ENCODE measurements at places on chromosomes 3 and 15. TPM values are rescaled to one million over a fixed set of nuclear protein-coding genes. Genes with fewer than 3 reads are reported as not detected.

DNA sequence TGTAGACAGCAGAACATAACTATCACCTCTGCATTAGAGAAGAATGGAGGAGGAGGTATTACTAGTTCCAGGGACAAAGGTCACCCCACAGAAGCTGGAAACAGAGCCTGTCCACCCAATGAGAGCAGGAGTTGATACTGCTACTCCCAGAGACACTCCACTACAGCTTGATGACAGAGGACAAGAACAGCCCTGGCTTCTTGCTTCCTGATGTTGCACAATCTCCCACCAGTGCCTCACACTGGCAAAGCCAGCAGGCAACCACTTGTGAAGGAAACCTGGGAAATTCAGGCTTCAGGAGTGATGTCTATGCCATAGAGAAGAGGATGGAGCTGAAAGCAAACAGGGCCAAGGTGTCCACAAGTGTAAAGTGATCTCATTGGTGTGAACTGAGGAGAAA is 78.0 kb upstream of the POU1F1 start:
- DNase-seq: peak; percentile 12

GRCh38 chr3:177981576-177981975 is 554.7 kb upstream of the KCNMB2 start:
- no peak for DNase-seq

- no peak for DNase-seq
Observed at GRCh38 chr15:56916825-56917477, 1.5 kb upstream of the TCF12 start.

DNA sequence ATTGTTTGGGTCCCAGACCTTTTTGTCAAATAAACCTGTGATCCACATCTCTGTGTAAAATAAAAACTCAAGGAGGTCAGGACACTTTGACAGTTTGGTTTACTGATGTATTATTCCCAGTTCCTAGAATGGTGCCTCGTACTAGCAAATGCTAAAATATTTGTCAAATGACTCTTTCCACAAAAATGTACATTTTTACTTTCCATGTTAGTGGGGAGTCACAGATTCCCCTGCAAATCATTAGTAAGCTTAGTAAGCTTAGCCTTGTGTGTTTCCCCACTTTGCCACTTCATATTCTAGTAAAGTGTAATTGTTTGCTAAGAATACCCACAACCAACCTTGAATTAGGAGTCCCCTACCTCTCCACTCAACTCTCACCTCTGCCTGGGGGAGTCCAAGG is 2.4 kb upstream of the MAGI1 start:
- DNase-seq: no peak

DNA sequence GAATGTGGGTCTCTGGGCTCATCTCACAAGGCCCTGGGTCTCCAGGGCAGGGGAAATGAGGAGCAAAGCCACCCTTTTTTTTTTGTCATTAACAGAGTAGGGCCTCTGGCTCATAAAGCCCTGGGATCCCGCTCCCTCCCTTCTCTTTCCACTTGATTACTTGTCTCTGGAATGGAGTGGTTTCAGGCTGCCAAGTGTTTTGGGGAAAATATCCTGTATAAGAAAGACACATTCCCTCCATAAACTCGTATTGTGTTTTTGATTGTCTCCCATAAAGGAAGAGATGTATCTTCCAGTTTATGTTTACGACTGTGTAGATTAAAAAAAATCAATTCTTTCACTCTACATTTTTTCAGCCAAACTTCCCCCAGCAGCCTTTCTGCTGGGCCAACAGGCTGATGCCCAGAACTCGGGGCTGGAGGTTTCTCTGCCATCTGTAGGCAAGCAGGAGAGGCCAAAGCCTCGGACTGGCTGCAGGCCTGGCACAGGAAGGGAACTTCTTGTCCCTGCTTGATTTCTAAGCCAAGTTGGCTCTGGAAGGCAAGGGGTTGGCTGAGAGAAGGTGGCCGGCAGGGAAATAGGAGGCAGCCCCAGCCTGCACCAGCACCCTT is 49.4 kb upstream of the INSYN1 start:
- no peak for DNase-seq

- DNase-seq: peak; percentile 86
Observed at GRCh38 chr3:127035677-127036076, 52.8 kb downstream of the PLXNA1 start.

DNA sequence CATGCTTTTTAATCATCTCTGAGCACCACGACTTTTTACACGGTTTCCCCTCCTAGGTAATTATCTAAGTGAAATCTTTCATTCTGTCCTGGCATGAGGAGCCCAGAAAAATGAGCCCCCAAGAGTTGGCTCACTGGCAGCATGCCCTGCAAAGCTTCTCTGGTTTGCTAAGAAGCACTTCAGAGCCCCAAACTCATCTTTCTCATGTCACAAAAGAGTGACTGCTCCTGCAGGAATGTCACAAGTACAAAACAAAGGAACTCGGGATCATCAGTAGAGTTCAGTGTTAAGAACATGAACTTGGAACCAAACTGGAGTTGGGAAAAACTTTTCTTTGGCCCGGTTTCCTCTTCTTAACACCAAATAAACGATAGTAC is 123.9 kb downstream of the FOXB1 start:
- DNase-seq: no peak

DNA sequence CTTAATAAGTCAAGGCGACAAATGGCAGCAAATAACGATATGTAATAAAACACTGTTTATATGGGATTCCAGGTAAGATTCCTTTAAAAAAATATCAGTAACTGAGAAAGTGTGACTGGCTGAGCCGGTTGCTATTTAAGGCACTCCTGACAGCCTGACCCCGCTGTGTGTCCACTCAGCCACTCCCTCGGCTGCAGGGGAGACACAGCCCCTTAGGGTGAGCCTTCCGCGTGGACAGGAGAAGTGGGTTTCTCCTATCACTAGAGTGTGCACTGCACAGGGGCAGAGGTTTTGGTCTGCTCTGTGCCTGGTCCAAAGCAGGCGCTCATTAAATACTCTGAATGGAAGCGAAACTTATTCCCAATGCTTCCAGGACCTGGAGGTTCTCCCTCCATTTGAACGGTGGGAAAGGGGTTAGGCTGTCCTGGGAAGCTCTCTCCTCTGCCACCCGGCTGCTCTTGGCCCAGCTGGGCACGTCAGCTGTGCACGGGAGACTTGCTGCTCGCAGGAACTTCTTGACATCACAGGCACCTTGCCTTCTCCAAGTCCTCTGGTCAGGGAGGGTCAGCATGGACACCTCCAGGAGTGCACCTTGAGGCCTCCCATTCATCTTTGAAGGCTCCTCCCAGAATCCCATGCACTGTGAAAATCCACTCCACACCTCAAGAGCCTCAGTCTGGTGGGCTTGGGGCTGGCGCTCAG is 43.3 kb upstream of the SLCO2A1 start:
- DNase-seq: no peak

DNA sequence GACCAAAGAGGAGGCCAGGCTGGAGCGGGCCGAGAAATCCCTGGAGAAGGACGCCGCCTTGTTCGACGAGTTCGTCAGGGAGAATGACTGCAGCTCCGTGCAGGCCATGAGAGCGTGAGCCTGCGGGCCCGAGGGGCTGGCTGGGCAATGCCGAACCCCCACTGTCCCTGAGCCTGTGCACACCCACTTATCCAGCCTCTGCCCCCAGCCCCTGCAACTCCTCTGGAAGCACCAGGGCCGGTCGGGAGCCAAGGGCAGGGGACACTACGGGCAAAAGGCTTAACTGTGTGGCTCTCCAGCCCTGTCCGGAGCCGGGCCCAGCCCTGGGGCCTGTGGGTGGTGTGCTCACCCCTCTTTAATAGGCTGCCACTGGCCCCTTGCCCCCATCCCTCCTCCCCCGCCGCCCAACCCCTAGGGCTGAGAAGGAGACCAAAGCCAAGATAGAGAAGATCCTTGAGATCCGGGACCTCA is 24.0 kb downstream of the CFAP100 start:
- DNase-seq: no peak

- peak; percentile 73 for DNase-seq
Observed at GRCh38 chr15:91867581-91868026, 14.1 kb downstream of the SLCO3A1 start.

- DNase-seq: no peak
Observed at GRCh38 chr3:79657076-79657475, 110.7 kb downstream of the ROBO1 start.

GRCh38 chr3:112338021-112338726 is 5.2 kb downstream of the CD200 start:
- DNase-seq: no peak

GRCh38 chr15:55168350-55168974 is 28.3 kb downstream of the RSL24D1 start:
- DNase-seq: peak; percentile 53

DNA sequence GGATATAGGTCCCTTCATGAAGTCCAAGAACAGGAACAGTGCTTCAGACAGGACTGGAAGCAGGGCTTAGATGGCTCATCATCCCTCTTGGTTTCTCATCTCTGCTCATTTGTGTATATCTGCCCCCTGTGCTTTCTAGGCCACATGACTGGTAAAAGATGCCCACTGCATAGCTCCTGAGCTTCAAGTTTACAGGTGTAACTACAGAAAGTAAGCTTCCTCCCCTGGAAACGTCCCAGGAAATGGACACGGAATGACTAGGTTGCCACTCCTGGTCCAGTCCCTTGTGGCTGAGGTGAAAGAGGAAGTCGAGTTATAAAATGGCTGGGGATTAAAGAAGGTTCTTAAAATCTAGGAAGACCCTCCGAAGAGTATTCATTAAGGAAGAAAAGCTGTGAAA is 32.5 kb downstream of the MYO5A start:
- DNase-seq: no peak

DNA sequence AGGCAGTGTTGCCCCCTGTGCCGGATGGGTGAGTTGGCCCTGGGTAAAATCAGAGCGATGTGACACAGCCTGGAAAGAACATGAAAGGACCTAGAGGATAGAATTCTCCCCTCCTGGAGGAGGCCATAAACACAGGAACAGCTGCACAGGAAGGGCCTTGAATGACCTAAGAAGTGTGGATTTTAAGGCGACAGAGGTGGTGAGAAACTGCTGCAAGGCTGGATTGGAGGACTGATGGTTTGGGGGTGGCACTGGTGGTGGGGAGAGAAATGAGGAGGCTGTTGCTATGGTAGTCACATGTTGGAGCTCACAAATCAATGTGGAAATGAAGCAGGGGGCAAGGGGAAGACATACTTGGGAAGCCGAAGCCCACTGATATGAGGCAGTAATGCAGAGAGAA is 13.8 kb downstream of the XIRP1 start:
- no peak for DNase-seq

DNA sequence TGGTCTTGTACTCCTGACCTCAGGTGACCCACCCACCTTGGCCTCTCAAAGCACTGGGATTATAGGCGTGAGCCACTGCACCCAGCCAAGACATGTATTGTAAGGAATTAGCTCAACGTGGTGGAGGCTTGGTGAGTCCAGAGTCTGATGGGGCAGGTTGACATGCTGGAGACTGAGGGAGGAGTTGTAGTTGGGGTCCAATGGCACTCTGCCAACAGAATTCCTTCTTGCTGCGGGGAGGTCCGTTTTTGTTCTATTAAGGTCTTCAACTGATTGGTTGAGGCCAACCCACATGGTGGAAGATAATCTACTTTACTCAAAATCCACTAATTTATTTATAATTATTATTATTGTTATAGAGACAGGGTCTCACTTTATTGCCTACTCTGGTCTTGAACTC is 30.1 kb downstream of the PLA2G4D start:
- DNase-seq: no peak

- no peak for DNase-seq
Observed at GRCh38 chr3:192642651-192643050, 84.7 kb downstream of the FGF12 start.

DNA sequence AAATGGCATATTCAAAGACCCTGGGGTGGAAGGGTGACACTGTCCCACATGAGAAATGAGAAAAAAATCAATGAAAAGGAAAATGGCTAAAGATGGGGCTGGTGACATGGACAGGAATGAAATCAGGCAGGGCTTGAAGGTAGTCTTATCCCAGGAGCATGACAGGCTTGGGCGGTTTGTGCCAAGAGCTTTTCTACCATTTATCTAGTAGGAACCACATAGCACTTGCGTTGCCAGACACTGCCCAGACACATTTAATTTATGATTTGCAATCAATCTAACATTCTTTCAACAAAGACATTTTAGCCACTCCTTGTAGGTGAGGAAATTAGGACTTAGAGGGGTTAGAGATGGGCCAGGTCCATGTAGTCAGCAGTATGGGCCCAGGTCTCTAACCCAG is 106.6 kb upstream of the NR2F2 start:
- no peak for DNase-seq

Gene GPR27
- total RNA-seq: 4.5 TPM

Gene KCNAB1
- total RNA-seq: 1.6 TPM

Gene RASGRP1
- total RNA-seq: 4.6 TPM

Gene MGA
- total RNA-seq: 39.4 TPM

Gene GOLGA8G
- not detected for total RNA-seq

Gene KCNH8
- total RNA-seq: 0.89 TPM

Gene SNX33
- 51.3 TPM for total RNA-seq

Gene GPR62
- 0.55 TPM for total RNA-seq

Gene ARHGAP31
- 22.6 TPM for total RNA-seq

Gene SLC24A5
- not detected for total RNA-seq

Gene PTH1R
- total RNA-seq: 11.7 TPM

Gene LINGO1
- total RNA-seq: 2.3 TPM

Gene HTR3E
- total RNA-seq: not detected
